NAMALWA (cell line): ENCODE measurements at places on chromosomes 2 and 18.

DNA sequence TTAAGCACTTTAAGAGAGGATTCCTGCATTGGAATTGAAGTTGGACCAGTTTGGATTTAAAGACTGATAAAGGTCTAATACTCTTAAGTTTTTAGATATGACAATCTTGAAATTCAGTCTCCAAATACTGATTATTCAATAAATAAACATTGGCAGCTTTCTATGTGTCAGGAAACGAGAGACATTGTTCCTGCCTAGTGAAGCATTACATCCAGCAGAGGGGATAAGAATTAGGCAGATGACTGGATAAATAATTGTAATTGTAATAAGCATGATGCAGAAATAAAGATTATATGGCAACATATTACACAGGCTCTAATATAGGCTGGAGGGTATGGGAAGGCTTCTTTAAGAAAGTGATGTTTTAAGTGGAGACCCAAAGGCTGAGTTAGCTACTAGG, 226.5 kb upstream of the MMADHC start:
- no peak for DNase-seq

- no peak for DNase-seq
Observed at GRCh38 chr2:178630581-178630980, 150.3 kb downstream of the PLEKHA3 start.

GRCh38 chr2:149989447-149990063, 402.0 kb upstream of the MMADHC start:
- DNase-seq = no peak

DNA sequence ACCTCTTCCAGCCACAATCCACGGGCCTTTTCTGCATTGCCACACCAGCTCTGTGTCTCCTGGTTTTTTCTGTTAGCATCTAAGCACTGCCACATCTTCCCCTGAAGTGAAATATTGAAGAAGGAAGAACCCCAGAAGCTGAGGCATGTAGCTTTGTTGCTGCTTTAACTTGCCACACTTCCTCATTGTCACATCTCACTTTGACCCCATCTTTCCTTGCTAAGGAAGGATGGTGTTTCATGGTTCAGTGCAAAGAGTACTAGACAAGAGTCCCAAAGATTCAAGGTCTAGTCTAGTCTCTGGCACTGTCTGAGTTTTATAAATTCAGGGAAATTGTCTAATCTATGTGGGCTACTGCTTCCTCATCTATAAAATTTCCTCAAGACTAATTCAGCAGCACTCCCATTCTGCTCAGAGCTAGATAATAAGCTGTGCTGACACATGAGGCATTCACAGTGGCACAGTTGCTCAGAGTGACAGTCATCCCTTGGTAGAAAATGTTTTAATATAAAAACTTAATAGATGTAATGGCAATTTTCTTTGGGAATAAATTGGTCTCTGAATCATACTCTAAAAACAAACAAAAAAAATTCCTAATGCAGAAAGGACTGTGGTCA, 483.0 kb upstream of the ID2 start:
- DNase-seq = no peak

DNA sequence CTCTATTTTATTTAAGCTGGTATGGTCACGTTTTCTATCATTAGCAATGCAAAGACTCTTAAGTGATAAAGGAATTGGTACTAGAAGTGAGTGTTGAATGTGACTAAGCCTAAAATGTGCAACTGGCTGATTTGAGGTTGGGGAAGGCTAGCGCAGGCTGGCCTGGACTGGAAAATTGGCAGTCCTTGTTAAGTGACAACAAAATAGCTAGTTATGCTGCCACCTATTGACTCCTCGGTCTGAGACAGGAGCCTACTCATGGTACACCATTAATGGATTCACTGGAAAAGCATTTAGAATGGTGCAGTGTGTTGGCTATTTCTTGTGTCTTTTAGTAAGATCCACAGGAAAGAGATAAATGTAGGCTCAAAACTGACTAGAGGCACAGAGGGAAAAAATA, 5.7 kb upstream of the WIPF1 start:
- DNase-seq = peak; percentile 75

GRCh38 chr18:6221602-6222014, 193.1 kb downstream of the L3MBTL4 start:
- DNase-seq = no peak

DNA sequence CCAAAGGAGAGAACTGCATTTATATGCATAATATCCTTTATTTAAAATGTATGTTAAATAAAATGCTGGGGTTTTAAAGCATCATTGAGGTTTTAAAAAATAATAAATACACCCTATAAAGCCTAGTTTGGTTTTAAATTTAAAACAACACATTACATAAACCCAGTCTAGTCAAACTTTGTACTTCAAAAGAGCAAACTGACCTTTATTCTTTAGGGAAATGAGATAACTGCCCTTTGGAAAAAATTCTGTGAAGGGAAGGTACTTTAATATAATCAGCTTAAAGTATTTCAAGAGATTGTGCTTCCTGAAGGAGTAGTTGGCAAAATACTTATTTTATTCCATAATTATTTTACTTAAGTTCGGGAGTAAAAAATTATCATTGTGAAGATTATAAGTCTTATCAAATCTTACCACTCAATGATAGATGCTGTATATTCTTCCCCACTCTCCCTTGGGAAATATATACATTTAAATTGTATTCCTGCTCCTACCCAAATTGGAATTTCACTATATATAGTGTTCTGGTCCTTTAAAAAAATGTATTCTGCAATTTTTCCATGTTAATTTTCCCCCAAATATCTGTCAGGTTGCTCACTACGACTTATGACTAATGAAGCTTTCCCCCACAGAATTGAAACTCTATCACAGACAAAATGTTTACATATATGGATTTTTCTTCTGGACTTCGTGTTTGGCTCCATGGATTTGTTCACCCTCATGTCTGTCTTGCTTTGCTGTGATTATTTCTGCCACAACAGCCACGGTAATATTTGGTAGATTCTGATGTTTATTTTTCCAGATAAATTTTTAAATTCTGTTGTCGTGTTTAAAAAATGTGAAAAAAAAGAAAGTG, 42.1 kb downstream of the ZC3H6 start:
- DNase-seq = no peak

DNA sequence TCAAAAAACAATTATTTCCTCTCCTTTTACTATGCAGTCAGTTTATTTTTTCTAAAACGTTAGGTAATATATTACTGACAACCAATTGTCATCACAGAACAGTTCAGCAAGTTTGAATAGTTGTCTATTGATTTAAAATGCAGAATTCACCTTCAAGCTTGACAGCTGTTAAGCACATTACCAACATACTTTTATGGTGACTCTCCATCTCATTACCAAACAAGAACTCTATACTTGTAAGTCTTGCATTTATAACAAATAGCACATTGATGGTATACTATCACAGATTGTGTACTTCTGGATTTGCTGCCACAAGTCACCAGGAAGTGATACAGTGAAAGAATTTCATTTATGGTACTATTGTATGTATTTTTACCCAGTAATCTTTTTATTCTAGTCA, 99.4 kb upstream of the PPP1CB start:
- no peak for DNase-seq

GRCh38 chr2:178306352-178307073, 112.2 kb downstream of the OSBPL6 start:
- DNase-seq = peak; percentile 76

GRCh38 chr2:45777996-45778719, 126.7 kb downstream of the PRKCE start:
- DNase-seq = peak; percentile 16

GRCh38 chr18:59915606-59916005, 15.8 kb downstream of the PMAIP1 start:
- no peak for DNase-seq

- DNase-seq = no peak
Observed at GRCh38 chr2:41321351-41321750, 726.5 kb upstream of the PKDCC start.

GRCh38 chr18:73976433-73976832, 171.2 kb downstream of the FBXO15 start:
- DNase-seq = no peak

- DNase-seq = no peak
Observed at GRCh38 chr2:238440331-238440730, 13.6 kb downstream of the ASB1 start.

- no peak for DNase-seq
Observed at GRCh38 chr2:43210125-43210466, 16.3 kb downstream of the ZFP36L2 start.

- DNase-seq = no peak
Observed at GRCh38 chr2:71665168-71666093, 212.1 kb downstream of the DYSF start.

DNA sequence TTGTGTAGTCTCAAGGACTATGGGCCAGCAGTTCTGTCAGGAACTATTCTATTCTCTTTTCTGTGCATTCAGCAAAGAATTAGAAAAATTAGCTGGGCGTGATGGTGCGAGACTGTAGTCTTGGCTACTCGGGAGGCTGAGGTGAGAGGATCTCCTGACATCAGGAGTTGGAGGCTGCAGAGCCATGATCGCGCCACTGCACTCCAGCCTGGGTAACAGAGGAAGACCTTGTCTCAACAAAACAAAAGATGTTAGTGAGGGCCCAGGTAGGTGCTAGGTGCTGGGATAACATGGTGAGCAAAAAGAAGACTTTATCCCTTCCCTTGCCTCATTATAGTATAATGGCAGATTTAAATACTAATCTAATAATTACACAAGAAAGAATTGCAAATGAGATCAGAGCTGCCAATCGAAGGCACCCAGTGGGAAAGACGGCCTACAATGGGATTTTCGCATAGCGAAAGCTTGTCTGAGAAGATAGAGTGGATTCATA, 447 bp upstream of the MRPL19 start:
- DNase-seq = no peak

- no peak for DNase-seq
Observed at GRCh38 chr2:26457695-26458364, 20.1 kb downstream of the OTOF start.

- DNase-seq = no peak
Observed at GRCh38 chr2:67066782-67067181, 330.4 kb upstream of the ETAA1 start.

- peak; percentile 65 for DNase-seq
Observed at GRCh38 chr2:167212014-167212648, 323.9 kb downstream of the XIRP2 start.

DNA sequence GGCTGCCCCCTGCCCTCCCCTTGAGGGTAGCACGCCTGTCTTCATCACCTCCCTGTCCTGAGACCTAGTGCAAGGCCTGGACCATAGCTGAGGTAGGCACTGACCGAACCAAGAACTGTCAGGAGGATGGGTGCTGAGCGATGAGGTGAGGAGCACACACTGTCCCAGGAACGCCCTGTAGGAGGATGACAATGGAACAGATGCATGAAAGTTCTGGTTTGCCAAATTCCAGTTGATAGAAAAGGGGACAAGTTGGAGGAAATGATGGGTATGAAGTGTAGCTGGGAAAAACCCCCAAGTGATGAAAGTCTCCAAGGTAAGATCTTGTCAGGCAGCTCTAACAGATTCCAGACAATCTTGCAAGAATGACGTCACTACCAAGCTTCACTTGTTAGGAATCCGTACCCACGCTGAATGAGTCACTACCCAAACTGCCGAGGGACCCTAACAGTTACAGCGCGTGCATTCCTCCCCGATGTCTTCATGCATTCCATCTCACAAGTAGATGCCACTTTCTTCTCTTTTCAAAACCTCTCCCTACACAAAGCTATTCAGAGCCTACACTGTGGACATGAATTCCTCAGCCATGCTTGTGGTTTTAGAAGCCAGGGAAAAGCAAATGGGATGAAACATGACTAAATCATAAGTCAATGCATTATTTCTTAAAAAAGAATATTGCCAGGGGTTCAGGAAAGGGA, 27.6 kb downstream of the MRPL33 start:
- no peak for DNase-seq

DNA sequence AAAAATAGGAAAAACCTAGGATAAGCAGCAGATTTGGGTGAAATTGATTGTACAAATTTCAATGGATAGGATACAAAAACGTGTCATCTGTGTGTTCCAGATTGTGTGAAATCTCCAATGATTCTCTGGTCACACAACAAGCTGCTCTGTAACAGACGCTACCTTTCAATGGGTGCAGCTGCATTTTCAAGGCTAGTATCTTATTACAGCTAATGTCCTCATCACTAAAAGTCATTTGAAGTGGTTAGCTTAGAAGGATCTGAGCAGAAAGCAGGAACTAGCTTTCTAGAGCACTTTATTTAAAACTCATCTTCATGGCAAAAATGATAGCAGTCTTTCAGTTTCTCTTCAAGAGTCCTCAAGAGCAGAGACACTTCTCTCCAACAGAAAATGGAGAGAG, 364.6 kb downstream of the LRP1B start:
- no peak for DNase-seq

- DNase-seq = peak; percentile 61
Observed at GRCh38 chr2:203225423-203226039, 13.3 kb upstream of the CYP20A1 start.

DNA sequence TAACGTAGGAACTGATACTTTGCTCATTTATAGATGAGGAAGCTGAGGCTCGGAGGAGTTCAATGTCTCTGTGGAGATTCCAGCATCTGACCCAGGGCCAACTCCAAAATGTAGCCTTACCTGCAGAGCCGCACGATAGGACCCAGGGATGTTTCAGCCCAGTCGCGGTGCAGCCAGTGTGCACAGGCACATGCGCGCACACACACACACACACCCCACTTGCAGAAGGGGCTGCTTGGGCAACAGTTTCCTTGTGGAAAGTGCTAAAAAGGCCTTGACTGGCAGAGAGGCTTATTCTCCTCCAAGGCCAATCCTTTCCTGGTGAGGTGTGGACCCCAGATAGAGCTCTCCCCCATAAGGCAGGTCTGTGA, 101.7 kb downstream of the ZFP36L2 start:
- no peak for DNase-seq

- no peak for DNase-seq
Observed at GRCh38 chr2:62381656-62382055, 124.3 kb downstream of the TMEM17 start.
